Head of caudate nucleus (tissue), 42 donors: ENCODE measurements at places on chromosomes 13 and 19.

GRCh38 chr19:49391581-49392399, 3.7 kb downstream of the KASH5 start:
- DNase-seq: peak; percentile 75

DNA sequence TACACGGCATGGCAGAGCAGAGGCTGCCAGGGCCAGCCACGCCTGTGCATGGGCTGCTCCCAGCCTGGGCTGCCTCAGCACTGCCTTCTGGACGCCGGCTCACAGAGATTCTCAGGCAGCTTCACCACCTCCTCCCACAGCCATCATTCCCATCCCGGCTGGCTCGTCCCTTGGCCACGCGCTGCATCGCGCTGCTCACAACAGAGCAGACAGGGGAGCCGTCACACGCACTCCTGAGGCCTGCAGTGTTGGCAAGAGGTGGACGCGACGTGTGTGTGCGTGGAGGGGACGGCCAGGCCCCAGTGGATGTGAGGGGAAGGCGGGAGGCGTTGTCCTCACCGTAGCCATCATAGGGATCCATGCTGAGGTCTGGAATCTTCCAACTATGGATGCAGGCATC, 7.6 kb upstream of the PRKD2 start:
- no peak for DNase-seq

DNA sequence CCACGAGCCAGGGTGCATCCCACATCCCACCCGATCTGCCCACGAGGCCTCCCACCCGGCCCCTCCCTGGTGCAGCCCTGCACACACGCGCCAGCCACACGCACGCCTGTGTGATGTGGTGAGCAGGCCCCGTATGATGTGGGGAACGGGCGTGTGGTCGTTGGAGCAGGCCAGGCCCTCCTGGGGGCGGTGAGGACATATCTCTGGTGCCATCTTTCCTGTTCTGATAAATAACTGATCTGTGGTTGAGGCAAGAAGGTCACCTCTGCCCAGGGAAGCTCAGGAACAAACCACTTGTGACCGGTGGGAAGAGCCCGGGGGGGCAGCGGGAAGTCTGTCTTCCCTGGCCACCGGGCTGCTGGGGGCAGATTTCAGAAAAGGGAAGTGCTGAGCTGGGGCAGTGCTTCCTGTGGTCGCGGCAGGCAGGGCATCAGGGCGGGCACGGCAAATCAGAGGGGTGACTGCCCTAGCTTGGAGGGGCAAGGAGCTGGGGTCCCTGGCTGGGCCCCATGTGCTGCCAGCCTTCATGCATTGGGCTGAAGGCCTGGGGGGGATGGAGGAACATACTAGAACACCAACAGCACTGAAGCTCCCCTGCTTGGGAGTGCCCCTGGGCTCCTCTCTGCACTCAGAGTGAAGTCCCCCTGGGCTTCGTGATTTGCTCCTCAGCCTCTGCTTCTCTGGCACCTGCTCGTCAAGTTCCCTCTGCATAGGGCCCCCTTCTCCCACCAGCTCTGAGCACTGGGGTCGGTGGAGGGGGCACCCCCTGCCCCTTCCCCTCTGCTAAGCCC, 35.2 kb upstream of the SLC7A10 start:
- peak; percentile 32 for DNase-seq

- no peak for DNase-seq
These were observed 695 bp upstream of the PRR36 start for GRCh38 chr19:7874897-7875273.

GRCh38 chr13:109913936-109914510, 127.6 kb upstream of the IRS2 start:
- no peak for DNase-seq

- DNase-seq: no peak
These were observed 404.7 kb downstream of the IRS2 start for GRCh38 chr13:109381546-109382180.

DNA sequence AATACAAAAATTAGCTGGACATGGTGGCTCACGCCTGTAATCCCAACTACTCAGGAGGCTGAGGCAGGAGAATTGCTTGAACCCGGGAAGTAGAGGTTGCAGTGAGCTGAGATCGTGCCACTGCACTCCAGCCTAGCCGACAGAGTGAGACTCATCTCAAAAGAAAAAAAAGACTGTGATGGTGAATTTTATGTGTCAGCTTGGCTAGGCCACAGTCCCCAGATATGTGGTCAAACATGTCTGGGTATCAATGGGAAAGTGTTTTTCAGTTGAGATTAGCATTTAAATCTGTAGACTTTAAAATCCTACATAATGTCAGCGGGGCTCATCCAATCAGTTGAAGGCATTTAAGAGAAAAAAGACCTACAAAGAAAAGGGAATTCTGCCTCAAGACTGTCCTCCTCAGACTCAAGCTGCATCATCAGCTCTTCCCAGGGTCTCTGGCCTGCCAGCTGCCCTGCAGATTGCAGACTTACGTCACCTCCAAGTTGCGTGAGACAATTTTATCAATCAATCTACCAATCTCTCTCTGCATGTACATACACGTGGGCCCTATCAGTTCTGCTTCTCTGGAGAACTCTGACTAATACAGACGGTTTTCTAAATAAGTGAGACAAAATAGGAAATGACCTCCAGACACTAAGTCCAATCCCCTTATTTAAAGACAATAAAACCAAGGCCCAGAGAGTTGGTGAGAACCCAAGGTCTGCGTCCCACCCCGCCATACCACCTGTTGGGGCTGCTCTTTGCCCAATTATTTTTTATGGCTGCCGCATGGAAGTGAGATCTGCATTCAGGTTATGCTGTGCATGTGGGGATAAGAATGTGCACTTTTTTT, 99.2 kb downstream of the ABCC4 start:
- no peak for DNase-seq

DNA sequence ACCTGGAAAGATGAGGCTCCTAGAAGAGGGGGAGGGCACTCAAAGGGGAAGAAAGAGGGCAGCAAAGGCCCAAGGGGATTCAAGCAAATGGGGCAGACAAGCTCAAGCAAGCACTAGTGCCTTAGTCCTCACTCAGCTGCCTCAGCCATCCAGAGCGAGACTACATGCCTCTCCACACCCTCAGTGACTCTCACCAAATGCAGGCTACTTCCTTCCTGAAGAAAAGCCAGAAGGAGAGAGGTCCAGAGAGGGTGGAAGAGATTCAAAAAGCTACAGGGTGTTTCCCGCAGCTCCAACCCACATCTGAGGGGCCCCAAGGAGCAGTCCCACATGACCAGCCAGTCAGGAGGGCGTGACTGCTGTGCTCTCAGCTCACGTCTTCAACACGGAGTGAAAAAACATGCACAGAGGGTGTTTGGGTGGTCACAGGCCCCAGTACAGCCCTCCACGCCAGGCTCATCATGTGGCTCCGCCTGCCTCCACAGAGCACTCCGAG, 40.5 kb downstream of the MIPEP start:
- DNase-seq: no peak

- no peak for DNase-seq
These were observed 133.2 kb upstream of the SLITRK5 start for GRCh38 chr13:87537951-87538350.

GRCh38 chr13:106277484-106278154, 257.8 kb downstream of the EFNB2 start:
- DNase-seq: peak; percentile 27

DNA sequence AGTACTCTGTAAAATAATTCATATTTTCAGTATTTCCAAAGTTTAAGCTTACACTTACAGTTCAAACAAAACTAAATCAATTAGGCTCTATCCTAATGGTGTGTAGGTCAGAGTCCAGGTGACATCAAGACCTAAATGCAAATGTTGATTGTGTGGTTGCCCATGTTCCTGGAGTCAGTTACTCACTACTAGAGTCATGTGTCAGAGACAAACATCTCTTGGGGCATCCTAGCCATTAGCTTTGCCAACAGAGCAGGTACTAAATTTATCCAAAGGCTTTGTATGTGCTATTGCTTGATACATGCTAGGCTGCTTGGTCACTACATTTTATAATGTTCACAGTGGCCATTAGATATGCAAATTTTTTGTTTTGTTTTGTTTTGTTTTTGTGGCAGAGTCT, 11.7 kb downstream of the SPRY2 start:
- no peak for DNase-seq

DNA sequence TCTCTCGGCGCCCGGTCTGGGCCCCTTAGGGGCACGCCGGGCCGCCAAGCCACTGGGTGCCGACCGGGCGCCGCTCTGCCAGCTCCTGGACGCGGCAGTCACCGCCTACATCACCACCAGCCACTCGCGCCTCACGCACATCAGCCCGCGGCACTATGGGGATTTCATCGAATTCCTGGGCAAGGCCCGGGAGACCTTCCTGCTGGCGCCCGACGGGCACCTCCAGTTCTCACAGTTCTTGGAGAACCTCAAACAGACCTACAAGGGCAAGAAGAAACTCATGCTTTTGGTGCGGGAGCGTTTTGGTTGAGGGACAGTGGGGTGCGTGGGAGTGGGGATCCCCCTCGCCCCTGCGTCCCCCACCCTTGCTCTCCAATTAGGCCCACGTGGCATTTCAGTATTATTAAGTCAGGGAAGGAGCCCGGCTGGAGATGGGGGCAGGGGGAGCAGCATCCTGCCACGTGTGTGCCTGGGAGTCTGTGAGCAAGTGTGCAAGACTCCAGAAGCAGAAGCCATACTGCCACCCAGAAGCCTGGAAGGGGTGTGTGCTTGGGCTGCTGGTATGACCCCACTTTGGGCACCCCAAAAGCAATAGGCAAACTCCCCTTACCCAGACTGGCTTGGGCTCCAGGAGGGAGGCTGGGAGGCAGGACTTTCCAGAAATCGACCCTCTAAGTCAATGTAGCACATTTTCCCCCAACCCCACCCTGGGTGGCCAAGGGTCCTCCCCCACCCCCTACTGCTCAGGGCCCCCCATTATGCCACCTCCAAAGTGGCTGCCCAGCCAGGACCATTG, 35.7 kb downstream of the ZSWIM4 start:
- no peak for DNase-seq

- DNase-seq: no peak
These were observed 15.9 kb upstream of the EPHX3 start for GRCh38 chr19:15248106-15248505.

GRCh38 chr19:20247016-20247683, 80.1 kb downstream of the ZNF486 start:
- peak; percentile 52 for DNase-seq

GRCh38 chr13:102707467-102707866, 12.6 kb upstream of the METTL21C start:
- no peak for DNase-seq

DNA sequence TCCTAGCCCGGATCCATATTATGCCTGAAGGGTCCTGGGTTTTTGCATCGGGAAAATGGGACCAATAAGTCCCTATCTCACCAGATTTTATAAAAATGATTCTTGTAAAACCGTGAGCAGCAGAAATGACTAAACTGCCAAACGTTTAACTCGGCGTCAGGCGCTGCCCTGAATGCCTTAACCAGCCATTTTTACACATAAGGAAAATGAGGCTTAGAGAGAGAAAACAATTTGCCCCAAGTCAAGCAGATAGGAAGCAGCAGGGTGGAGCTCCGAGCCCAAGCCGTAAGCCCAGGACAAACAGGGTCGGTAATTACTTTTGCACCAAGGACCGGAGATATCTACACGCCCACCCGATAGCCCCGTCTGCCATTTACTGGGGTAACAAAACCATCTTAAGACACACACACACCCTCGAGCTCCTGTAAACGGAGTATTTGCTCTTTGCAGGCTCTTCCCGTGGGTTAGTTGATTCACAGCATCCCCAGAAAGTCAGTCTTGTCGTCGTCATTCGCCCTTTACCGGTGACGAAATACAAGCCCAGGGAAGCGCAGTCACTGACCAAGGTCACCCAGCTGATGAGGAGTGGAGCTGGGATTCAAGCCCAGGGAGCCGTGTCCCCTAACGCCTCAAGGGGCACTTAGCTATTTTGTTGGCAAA, 16.0 kb upstream of the MRI1 start:
- DNase-seq: no peak

- DNase-seq: no peak
These were observed 774.8 kb downstream of the GPC5 start for GRCh38 chr13:92173254-92173653.

DNA sequence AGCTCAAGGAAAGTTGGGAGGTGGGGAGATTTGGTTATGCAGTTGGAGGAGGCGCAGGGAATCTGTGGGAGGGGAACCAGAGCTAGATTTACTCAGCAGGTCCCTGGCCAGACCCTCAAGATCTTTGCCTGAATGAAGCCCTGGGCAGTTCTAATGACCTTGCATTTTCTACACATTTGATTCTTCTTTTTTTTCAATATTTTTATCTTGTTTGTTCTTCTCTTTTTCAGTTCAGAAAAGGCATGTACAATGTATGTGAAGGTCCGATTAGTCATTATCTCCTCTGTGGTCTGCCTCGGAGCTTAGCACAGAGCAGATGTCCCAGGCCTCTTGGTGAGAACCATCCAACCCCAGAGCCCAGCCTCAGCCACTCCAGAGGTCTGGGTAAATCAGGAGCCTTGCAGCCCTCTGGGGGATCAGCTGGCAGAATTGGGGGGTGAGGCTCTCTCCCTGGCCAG, 24.2 kb downstream of the SERP2 start:
- DNase-seq: no peak

DNA sequence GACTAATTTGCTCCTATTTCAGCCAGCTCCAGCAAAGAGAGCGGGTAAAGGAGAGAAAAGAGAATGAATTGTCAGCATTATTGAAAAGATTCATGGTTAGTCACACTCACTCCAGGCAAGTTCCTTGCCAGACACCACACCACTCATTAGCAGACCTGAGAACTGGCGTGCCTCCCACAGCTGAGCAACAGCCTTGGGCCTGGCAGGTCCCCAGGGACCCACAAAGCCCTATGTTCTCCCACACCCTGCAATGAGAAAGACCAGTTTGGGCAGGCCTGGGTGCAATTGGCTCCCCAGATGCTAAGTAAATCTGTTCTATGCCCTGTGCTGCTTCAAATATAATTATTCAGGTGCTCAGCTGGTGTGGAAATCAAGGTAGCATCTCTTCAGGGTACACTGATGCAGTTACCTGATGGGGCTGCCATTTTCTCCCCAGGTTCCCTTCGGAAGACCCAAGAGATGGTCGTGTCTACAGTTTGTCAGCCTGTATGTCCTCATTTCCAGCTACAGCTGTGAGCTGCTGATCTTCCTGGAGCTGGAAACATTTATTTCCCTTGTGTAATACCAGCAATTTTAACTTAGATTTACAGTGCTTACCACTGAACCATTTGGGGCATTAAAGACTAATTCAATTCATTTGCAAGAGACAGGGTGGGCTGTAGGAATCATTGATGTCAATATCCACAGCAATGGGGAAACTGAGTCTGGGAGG, 405.0 kb downstream of the COG6 start:
- DNase-seq: peak; percentile 47
